ENCODE measurements at places on chromosomes 16 and 17. TPM values are rescaled to one million over a fixed set of nuclear protein-coding genes. Genes with fewer than 3 reads are reported as not detected.

Gene TP53TG3B
- 0.32 TPM for total RNA-seq

DNA sequence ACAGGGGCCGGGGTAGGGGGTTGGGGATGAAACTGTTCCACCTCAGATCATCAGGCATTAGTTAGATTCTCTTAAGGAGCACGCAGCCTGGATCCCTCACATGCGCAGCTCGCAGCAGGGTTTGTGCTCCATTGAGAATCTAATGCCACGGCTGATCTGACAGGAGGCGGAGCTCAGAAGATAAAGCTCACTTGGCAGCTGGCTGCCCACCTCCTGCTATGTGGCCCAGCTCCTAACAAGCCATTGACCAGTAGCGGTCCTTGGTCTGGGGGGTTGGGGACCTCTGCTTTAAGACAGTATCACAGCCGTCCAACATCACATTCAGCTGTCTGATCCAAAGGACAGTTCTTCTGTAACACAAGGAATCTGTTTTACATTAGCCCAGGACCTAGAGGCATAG lies 62.5 kb downstream of the SLC39A11 start:
- DNase-seq: no peak

GRCh38 chr17:48725004-48725287 lies 2.0 kb downstream of the PRAC2 start:
- no peak for DNase-seq

DNA sequence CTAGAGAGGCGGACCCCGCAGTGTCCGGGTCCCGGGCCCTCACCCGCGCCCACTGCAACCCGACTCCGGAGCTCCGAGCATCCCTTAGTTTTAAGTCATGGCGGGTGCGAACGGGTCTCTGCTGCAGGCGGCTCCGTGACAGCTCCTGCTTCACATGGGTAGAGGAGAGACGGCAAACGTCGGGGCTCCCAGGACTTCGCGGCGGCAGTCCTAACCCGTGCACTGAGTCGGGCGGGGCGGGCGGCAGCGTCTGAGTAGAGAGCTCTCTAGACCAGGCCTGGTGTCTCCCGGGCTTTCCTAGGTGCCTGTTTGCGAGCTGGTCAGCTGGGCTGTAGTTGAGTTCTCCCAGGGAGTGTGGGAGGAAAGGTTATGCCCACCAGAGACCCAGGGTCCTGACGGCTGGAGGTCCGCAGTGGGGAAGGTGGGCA lies 345 bp downstream of the TSC2 start:
- no peak for DNase-seq

Gene PTGES3L
- 1.3 TPM for total RNA-seq

DNA sequence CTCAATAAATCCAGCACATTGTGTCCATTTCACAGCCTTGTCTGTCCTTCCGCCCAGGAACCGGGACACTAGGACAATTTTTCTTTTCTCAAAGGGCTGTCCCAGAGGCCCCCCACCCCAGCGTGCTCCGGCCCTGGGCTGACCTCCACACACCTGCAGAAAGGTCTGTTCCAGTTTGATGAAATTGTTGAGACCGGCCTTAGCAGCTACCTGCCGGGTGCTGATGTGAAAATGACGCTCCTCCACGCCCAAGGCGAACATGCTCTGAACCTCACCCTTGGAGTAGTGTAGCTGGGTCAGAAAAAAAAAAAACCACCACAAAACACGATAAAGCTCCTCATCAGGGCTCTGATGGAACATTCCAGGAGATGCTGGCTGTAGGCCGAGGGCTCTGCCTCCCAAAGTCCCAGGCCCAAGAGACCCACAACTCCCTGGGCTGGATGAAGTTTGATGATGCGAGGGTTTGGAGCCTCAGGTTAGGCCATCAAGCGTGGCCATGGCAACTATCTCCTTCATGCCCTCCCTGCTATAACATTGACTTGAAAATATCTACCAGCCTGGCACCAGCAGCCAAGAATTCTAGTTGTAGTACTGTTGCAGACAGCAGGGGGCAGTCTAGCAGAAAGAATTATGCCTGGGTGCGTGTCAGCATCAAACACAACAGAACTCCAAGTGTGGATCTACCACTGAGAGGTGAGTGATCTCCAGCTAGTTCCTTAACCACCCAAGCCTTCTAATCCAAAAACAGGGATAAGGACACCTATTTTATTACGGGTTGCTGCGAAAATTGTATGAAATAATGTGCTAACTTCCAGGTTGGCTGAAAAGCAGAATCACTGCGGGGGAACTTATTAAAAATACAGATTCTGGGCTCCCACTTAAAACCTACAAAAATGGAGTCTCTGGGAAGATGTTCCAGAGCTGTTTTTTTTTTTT lies 62.1 kb downstream of the RMI2 start:
- peak; percentile 77 for DNase-seq

- DNase-seq: no peak
These were observed 28.7 kb upstream of the MYO15B start for GRCh38 chr17:75558666-75559530.

DNA sequence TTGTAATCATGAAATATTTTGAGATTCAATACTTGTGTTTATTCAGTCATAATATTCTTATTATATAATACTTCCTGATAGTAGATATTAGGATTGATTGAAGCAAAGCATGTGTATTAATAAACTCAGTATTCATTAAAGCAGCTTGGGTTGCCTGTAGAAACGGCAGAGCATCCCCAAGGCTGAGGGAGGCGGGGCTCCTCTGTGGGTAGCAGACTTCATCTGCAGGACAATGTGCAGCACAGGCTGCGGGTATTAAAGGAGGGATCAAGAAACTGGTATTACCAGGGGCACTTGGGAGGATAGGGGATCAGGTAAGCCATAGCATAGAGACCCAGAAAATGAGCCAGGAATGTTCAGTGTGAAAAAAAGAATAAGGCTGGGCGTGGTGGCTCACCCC lies 213.6 kb downstream of the PRKCA start:
- DNase-seq: no peak

Gene CIITA
- total RNA-seq: under 0.01 TPM

GRCh38 chr17:1029922-1030644 lies 33.2 kb downstream of the TIMM22 start:
- no peak for DNase-seq

Gene DCUN1D3
- total RNA-seq: 24.5 TPM

GRCh38 chr17:71227841-71228240 lies 893.0 kb upstream of the SOX9 start:
- no peak for DNase-seq

Gene SLX1B
- 10.0 TPM for total RNA-seq

Gene SLFN12
- 47.9 TPM for total RNA-seq

Gene C16orf92
- not detected for total RNA-seq

DNA sequence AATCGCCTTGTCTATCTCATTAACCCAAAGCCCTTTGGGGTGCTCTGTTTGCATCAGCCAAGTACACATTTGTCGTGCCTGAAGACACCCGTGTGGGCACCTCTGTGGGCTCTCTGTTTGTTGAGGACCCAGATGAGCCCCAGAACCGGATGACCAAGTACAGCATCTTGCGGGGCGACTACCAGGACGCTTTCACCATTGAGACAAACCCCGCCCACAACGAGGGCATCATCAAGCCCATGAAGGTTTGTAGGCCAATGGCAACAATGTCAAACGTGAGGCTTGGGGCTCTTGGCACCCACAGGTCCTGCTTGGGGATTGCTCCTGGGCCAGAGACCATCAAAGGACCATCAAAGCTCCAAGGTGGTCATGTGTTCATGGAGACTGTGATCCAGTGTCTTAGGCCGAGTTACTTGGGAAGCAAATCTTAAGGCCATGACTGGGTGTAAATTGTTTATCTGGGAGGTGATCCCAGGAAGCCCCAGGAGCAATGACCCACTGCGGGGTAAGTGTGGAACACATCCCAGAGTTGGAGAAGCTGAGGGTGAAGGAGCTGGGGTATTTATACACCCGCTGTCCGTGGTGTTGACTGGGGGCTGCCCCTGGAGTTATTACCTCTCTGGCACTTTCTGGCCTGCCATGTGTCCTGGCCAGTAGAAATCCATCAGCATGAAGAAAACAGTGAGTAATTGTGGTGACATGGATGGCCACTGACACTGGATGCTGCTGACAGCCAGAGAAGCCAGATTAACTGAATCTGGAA lies 24.0 kb downstream of the CDH5 start:
- no peak for DNase-seq

Gene CPSF4L
- total RNA-seq: not detected

Gene SMCR8
- 21.6 TPM for total RNA-seq

Gene SOX8
- total RNA-seq: not detected

Gene KRT25
- not detected for total RNA-seq

DNA sequence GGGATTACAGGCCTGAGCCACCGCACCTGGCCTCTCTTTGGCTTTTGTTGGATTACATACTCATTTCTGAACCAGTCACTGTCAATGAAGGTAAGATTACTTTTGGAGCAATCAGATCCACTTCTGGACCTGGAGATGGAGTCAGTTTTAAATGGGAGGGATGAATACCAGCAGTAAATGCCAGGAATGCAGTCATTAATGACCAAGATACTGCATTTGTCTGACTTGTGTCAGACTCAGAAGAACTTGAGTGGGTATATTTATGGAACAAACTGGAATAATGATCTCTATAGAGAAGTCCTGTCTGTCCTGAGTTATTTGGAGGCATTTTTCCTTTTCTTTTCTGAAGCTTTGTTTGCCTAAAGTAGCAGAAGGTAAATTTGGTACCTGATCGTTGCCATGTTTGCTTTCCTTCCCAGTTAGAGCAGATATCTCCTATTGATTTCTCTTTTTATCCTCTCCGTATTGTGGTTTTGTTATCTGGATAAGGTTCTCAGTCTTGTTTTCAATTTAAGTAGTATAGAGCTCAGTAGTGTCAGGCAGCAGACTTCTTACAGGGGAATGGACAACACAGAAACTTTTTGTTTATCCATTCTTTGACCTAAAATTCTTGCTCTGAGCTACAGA lies 10.7 kb downstream of the NLK start:
- no peak for DNase-seq

GRCh38 chr17:28949185-28950016 lies 1.9 kb downstream of the PHF12 start:
- peak; percentile 69 for DNase-seq

GRCh38 chr17:41784207-41784744 lies 2.2 kb downstream of the JUP start:
- peak; percentile 79 for DNase-seq

DNA sequence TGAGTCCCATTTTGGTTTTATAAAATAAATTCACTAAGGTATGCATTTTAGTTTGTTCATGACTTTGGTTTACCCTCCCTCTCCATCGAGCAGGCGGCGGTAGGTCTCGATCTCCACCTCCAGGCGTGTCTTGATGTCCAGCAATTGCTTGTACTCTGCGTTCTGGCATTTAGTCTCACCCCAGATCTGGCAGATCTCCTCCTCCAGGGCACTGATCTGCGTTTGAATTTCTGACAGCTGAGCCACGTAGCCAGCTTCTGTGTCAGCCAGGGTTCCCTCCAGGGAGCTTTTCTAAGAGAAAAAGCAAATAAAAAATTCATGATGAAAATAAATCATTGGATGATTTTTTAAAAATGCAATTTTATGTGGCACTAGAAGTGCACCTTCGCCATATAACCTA lies 4.2 kb downstream of the KRT24 start:
- no peak for DNase-seq

DNA sequence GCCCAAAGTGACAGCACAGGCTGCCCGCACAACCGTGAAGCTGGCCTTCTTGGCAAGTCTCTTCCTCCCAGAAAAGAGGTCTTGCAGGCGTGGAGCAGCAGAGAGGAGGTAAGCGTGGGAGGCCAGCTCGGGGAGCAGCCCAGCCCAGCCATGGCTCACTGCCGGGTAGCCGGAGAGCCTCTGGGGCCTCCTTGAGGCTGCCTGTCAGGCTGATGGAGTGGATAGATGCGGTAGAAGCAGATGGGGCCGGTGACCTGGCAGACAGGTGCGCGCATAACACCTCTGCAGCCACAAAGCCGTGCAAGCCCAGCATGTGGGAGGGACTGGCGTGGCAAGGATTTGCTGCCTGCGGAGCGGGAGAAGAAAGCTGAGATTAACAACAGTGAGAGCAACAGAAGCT lies 17.1 kb upstream of the DOK4 start:
- DNase-seq: no peak

DNA sequence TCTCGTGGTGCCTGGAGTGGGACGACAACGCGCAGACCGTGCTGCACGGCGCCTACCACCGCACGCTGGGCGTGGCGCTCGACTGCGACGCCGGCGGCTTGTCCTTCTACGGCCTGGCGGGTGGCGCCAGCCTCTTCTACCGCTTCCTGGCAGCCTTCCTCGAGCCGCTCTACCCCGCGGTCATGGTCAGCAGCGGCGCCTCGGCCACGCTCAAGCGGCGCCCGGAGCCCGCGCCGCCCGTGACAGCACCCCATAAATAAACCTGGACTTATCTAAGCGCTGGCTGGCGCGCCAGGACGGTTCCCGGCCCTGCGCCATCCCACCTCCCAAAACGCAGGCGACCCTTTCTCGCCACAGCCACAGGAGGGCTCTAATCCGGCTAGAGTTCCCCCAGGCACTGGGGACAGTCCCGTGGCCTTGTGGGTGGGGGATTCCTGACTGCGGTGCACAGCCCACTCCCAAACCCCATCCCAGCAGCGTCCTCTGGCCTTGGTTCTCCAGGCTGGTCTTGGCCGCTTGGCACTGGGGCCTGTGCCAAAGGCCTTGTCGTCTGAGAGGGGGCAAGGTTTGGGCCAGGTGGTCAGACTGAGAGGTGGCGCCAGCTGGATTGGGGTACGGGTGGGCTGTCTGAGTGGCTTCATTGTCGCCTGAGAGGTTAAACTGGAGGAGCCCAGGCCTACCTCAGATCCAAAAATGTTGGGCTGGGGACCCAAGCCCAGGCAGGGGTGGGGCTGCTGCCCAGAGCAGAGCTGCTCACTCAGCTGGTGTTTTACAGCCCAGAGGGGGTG lies 10.1 kb upstream of the SLC16A5 start:
- DNase-seq: peak; percentile 42

- no peak for DNase-seq
These were observed 27.2 kb upstream of the ST6GALNAC1 start for GRCh38 chr17:76670718-76671122.

GRCh38 chr16:65570261-65570660 lies 448.4 kb upstream of the CDH11 start:
- peak; percentile 47 for DNase-seq

GRCh38 chr16:53022374-53022773 lies 30.3 kb downstream of the CHD9NB start:
- peak; percentile 44 for DNase-seq

Gene KCNJ18
- total RNA-seq: not detected

GRCh38 chr17:7340179-7340578 lies 3.9 kb downstream of the ACAP1 start:
- DNase-seq: peak; percentile 36

Gene ACD
- 19.3 TPM for total RNA-seq

Gene SCIMP
- not detected for total RNA-seq

GRCh38 chr16:68756239-68756915 lies 19.3 kb downstream of the CDH1 start:
- DNase-seq: peak; percentile 17

Gene KIF2B
- total RNA-seq: not detected

DNA sequence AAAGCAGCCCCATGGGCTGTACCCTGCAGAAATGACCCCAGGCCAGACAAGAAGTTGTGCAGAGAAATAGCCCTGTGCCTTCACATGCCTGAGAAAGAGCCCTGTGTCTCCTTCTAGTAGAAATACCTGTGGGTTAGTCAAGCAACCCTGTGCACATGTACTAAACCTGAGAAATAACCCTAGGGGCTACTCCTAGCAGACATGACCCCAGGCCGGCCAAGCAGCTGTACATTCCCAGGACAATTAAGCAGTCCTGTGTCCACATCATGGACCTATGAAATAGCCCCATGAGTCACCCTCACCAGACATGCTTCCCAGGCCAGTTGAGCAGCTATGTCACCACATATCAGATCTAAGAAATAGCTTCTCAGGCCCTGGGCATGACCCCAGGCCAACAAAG lies 519.7 kb upstream of the CA10 start:
- DNase-seq: no peak

- DNase-seq: no peak
These were observed 6.6 kb downstream of the IL21R start for GRCh38 chr16:27408602-27409031.

- DNase-seq: peak; percentile 12
These were observed 443.6 kb downstream of the WWOX start for GRCh38 chr16:78543023-78543422.

Gene NOTUM
- under 0.01 TPM for total RNA-seq

All from fibroblast of villous mesenchyme (primary cell).